ENCODE measurements at places on chromosomes 3 and 15.

- DNase-seq, result no peak
Observed at GRCh38 chr15:72824781-72825180, 41.2 kb upstream of the ADPGK start.

- DNase-seq, result no peak
Observed at GRCh38 chr15:87572381-87572910, 684.1 kb downstream of the NTRK3 start.

GRCh38 chr15:33370623-33371020, 59.9 kb downstream of the RYR3 start:
- DNase-seq, result no peak

GRCh38 chr15:96561593-96561992, 231.1 kb downstream of the NR2F2 start:
- no peak for DNase-seq

- DNase-seq, result no peak
Observed at GRCh38 chr3:107975529-107976201, 115.2 kb downstream of the CD47 start.

GRCh38 chr3:10391391-10391790, 70.5 kb upstream of the SEC13 start:
- no peak for DNase-seq

GRCh38 chr15:64865998-64866520, 24.3 kb downstream of the PLEKHO2 start:
- no peak for DNase-seq

- DNase-seq, result no peak
Observed at GRCh38 chr3:115830764-115831395, 207.6 kb downstream of the GAP43 start.

DNA sequence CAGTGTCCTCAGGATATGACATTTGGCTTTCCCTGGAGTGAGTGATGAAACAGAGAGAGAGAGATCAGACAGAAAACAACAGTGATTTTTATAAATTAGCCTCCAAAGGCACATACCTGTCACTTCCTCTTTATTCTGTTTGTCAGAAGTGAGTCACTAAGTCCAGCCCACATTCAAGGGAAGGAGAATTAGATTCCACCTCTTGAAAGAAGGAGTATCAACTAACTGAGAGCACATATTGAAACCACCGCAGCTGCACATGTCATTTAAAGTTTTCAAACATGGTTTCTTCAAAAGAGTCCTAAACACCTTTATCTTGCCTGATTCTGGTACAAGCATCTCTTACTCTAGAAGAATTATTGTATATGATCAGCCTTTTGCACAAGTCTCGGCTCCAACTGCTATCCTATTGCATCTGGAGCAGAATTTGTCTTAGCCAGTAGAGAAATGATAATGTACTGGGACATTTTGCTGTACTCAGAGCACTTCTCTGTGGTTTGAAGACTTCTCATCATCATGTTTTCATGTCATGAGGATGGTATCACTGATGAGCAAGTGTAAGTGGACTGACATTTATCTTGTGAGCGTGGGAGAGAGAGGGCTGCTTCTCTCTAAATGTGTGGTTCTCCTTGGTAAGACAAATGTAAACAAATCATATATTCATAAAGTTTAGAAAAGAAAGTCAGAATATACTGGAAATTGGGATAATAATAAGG, 338.9 kb upstream of the CFAP20DC start:
- no peak for DNase-seq

- no peak for DNase-seq
Observed at GRCh38 chr3:43753741-43754715, 63.3 kb downstream of the ABHD5 start.

GRCh38 chr3:156787926-156788663, 38.1 kb upstream of the LEKR1 start:
- DNase-seq, result no peak

DNA sequence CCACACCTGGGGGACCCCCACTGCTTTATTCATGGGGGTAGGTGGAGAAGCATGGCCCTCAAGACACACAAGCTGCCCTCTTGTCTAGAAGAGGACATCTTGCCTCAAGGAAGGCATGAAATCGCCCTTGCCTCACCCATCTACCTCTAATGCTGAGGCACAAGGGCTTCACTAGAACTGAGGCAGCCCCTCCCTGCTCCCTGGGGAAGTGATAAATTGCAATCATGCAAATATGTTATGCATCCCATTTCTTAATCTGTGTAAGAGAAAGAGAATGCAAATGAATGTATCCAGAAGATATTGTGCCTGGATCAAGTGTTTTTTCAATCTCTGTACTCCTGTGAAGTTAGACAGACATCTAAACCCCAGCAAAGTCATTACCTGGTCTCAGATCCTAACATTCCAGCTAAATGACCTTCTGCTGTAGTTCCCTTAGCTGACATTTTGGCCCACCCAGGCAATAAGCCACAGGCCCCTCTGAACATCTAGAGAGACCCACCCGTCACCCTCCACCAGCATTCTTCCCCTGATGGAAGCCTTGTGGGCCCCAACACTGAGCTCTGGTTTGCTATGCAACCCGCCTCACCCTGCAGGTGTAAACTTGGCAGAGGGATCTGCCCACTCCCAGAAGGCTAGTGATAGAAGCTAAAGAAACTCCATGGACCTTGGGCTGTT, 53.8 kb downstream of the FAM174B start:
- DNase-seq, result peak; percentile 35

- DNase-seq, result no peak
Observed at GRCh38 chr3:150315721-150316120, 92.4 kb upstream of the TSC22D2 start.

Data from tibial artery (tissue), 4 donors.